Hepatocyte (in vitro differentiated cells): ENCODE measurements at places on chromosomes 11 and 22.
A peak's percentile ranks its signal among the peaks of the same experiment; 100 is the strongest.

DNA sequence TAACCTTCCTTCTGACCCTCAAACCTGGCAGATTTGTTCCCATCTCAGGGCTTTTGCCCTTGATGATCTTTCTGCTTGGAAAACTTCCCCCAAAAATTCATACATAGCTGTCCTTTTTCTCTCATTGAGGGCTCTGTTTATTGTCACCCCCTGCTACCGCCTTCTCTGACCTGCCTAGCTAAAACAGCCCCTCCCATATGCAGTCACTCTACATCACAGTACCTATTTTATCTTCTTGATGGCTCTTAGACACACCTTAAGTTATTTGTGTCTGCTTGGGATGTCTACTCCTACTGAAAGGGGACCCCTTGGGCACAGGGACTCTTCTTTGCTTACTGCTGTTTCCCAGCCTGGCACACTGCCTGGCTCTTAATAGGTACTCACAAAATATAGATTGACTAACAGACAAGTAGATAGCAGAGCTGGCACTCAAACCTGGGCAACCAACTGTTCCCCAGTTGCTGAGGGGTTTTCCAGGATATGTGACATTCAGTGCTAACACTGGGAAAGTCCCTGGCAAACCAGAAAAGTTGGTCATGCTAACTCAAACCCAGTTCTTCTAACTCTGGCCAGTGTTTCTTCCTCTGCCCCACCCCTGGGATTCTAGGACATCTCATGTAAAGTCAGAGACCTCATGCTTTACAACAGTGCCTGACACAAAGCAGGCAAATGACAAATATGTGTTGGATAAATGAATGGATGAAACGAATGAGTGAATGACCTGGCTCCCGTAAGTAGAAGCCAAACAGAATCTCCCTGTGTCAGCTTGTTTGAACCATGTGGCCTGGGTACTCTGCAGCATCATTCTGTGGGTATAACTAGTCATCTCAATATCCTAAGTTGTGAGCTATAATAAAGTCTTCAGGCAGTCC, 19.8 kb upstream of the FJX1 start:
- no peak for DNase-seq

DNA sequence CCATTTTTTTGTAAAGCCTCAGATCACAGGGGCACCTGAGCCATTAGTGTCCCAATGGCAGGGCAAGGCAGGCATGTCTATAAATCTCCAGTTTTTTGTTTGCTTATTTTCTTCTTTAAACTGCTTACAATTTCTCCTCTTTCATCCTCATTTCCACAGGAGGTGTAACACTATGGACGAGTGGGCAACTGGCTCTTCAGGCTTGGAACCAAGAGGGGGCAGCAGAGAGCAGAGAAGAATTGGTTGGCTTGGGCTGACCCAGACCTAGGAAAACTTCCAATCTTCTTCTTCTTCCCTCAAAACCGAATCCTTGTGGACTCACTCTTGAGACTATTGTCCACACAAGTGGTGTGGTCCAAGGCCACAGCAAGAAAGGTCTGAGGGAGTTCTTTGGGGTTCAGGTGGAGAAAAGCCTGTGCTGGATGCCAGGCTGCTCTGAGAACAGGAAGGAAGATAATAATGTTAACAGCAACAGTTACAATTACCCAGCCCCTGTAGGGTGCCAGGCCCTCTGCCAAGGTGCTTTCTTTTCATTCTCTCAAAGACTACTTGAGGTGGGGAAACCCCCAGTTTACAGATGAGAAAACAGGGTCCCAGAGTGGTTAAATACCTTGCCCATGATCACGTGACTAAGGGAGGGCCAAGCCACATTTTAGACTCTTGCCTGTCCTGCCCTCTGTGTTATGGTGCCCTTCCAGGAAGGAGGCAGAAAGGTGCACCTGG, 70.7 kb upstream of the E2F8 start:
- DNase-seq, result peak; percentile 76

DNA sequence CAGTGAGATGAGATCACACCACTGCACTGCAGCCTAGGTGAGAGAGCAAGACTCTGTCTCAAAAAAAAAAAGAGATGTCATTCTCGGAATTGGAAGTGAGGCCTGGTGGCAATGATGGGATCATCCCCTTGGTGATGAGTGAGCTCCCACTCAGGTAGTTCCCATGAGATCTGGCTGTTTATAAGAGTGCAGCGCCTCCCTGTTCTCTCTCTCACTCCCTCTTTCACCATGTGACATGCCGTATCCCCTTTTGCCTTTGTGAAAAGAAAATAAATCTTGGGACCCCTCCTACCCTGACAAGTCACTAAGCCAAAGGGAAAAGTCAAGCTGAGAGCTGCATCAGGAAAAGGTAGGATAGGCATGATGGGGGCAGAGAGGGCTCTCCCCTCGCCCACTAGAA, 28.8 kb downstream of the ZNF70 start:
- DNase-seq, result no peak

DNA sequence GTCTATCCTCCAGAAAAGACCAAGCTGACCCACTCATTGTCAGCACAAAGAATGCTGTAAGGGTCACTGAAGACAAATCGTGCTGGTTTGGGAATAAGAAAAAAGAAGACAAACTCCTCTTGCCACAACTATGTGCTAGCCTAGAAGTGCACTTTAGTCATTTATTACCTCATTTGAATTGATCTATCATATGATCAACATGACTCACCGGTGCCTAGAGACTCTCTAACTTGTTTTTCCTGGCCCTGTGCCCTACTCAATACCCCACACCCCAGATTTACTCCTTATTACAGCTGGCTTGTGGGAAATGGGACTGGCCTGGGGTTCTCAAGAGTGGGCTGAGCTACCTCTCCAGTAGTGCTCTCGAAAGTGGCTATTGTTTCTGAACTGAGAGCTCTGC, 35.9 kb upstream of the HORMAD2 start:
- DNase-seq, result peak; percentile 78

DNA sequence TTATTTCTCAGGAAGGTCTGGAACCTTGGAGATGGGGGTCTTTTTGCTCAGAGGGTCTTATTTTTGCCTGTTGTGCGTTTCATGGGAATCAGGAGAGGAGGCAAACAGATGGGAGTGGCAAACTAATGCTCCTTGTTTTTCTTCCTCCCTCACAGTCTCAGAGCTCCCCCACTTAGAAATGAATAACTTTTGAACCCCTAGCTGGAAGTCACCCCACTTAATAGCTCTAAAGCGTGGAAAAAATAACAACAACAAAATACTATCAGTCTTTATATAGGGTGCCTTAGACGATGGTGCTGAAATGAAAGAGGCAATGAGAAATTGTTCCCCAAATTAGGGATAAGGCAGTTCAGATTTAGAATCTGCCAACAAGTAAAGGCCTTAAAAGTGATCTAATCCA, 76.8 kb upstream of the BDNF start:
- DNase-seq, result no peak

DNA sequence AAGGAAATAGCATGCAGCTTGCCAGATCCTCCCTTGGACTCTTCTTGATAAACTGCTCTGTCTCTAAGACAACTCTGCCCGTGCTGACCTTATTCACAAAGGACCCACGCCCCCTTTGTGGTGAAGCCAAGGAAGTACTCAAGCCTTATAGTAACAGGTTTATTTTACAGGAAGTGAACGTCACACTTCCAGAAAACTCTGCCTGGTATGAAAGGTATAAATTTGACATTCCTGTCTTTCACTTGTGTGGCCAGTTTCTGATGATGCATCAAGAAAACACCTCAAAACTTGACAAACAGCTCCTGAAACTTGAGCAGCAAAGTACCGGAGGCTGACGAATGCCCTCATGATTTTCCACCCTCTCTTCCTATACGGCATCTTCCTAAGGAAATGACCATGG, 12.5 kb upstream of the PELI3 start:
- no peak for DNase-seq
